Muscle of back (tissue), 13 donors: ENCODE measurements at places on chromosomes 7 and 10. TPM values are rescaled to one million over a fixed set of nuclear protein-coding genes. Genes with fewer than 3 reads are reported as not detected.

Gene PALD1
- polyA plus RNA-seq = 12.1 TPM

Gene ADRB1
- polyA plus RNA-seq = 0.33 TPM

DNA sequence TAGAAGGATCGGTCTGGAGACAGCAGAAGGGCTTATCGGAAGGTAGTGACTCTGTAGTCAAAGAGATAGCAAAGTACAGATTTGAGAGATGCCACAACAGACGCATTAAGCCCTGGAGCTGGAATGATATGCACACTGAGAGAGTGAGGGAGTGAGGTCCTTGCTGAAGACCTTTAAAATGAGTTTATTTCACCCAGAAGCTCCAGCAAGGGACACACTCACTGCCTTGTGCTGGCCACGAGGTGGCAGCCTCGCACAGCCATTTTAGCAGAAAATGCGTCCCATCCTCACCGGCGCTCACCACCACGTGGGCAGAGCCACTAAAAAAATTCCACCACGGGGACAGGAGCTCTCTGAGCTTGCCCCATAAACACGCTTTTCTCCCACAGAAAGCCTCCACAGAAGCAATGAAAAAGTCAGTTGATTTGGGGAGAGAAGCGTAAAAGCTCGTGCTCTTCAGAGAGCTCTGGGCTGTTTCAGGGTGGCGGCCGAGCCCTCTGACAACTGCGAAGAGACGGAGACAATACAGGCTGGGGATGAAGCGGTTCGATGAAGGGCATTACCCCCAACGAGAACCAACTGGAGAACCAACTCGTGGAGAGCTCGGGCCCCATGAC, 163.0 kb upstream of the KLF14 start:
- no peak for DNase-seq

GRCh38 chr10:75388082-75388481, 13.5 kb downstream of the ZNF503 start:
- no peak for DNase-seq

- DNase-seq = peak; percentile 68
Measured at GRCh38 chr7:100632951-100633717, 8.2 kb downstream of the TFR2 start.

Gene ITGA8
- 9.1 TPM for polyA plus RNA-seq

DNA sequence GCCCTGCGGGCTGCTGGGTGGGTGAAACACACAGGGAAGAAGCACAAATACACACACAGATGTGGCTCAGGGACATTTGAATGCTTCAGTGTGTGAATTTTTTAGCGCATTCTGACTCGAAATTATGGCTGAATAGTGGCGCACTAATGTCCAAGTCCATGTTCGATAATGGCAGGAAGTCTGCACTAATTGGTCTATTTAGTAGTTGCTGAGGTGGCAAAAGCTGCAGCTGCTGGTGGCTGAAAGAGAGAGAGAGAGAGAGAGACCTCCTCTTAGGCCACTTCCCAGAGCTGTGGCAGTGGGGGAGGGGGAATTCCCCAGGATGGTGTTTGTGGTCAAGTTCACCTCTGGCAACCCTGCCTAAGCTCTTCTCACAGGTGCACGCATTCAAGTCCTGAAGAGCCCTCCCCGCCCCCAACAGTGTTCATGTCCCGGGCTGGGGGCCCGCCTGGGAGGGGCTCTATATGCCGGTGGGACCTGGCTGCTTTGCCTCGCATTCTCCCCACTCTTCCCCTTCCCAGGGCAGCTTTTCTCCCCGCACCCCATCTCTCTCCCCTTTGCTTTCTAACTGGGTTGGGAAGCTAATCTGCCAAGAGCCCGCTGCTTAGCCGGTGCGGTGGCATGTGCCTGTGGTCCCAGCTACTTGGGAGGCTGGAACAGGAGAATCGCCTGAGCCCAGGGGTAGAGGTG, 6.0 kb upstream of the MNX1 start:
- DNase-seq = no peak

DNA sequence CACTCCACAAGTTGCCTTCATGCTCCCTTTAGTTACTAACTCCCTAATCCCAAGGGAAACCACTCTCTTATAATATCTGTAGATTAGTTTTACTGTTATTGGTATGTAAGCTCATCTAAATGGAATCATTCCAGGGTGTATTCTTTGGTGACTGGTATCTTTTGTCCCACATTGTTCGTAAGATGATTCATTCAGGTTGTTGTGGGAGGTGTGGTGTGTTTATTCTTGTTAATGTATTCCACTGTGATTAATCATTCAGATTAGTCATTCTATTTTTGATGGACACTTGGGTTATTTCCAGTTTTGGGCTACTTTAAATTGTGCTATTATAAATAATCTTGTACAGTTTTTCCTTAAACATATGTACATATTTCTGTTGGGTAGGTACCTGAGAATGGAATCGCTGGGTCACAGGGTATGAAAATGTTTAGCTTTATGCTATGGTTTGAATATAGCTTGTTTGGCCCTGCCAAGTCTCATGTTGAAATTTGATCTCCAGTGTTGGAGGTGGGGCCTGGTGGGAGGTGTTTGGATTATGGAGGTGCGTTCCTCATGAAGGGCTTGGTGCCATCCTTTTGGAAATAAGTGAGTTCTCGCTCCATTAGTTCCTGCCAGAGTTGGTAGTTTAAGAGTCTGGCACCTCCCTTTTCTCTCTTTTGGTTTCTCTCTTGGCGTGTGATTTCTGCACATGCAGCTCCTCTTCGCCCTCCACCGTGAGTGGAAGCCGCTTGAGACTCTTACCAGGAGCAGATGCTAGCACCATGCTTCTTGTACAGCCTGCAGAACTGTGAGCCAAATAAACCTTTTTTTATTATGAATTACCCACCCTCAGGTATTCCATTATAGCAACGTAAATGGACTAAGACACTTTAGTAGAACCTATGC, 13.8 kb downstream of the BTRC start:
- peak; percentile 43 for DNase-seq

GRCh38 chr7:140316165-140316661, 82.1 kb downstream of the SLC37A3 start:
- peak; percentile 23 for DNase-seq

DNA sequence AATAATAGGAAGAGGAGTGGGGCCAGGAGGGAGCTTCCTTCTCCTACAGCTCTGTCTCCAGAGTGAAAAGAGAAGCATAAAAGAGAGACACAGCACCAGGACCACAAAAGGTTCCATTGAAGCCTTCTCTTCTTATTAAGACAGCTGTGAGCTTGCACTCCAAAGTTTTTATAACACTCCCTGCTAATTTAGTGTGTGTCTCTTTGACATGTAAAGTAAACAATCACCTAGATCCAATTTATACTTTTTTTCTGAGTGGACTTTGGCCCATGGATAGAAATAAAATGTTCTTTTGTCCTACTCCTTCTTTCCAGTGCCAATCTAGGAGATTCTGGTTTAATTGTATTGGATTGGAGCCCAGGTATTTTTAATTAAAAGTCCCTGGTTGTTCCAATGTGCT, at the start of gene CYP2C8:
Gene CYP2C8 (minus strand): TSS at position 212 of the 400 bp plus-strand sequence. CDS start 95 bp downstream, at position 117.
- no peak for DNase-seq

DNA sequence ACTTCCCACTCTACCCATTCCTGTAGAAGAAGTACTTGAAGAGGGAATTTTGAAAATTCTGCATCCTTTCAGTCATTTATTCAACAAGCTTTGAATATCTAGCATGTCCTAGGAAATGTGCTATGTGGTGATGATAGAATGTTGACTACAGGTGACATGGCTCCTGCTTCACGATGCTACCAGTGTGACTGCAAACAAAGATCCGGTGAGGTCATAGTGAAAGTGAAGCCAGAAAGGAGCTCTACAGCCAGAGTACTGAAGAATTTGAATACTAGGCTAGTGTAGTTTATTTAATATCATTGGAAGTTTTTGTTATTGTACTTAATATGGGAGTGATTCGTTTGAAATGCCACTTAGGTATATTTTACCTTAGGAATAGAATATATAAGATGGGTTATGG, 348.1 kb downstream of the TFEC start:
- DNase-seq = no peak

DNA sequence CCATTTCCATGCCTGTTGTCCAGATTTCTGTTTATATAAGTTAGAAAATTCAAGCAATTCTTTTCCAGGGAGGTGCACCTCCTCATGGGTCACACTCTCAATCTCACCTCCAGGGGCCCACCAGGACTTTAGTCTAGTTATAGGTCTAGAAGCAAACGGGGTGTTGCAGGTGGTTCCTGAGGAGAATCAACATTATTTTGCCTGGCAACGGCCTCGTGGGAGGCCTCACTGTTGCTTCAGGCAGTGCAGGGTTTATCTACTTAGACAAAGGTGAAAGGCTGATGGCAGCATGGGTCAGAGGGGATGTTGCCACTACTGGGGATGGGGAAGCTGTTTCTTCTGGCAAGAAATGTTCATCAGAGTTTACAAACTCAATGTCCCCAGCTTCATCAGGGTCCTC, 56.7 kb upstream of the LRRC18 start:
- DNase-seq = no peak

GRCh38 chr7:129536323-129536722, 34.0 kb downstream of the SMKR1 start:
- no peak for DNase-seq

Gene CPEB3
- polyA plus RNA-seq = 3.6 TPM

Gene STRA8
- polyA plus RNA-seq = not detected

DNA sequence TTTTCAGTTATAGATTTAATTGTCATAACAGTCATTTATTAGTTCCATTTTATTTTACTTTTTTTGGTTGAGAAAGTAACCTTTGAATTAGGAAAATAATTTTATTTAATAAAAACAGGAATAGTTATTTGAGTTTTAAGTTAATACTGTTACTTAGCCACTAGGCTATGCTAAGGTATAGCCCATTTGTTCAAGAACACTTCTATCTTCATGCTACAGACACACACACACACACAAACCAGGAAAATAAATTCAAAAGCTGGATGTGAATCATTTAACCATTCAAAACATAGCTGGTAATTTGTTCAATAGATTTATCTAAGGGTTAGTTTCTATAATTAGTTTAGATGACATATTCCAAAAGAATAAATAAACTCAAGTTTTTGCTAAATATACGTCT, 148.4 kb downstream of the RNF133 start:
- DNase-seq = no peak

DNA sequence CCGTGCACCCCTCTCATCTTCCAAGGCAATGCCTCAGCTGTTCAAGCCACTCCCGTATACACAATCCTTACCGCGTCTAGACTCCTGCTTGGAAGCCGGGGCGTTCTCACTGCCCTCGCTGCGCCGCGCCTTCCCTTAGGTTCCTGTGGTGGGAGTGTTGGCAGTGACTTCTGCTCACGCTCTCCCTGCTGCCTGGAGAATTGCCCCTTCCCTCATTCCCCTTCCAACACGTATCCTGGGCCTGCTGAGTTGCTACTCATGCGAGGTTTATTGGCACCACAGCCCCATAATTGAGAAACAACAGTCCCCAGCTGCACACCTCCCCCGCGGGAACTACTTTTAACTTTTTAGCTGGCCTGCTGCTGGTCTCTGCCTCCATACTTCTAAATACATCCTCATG, 31.9 kb downstream of the RBM17 start:
- peak; percentile 31 for DNase-seq

DNA sequence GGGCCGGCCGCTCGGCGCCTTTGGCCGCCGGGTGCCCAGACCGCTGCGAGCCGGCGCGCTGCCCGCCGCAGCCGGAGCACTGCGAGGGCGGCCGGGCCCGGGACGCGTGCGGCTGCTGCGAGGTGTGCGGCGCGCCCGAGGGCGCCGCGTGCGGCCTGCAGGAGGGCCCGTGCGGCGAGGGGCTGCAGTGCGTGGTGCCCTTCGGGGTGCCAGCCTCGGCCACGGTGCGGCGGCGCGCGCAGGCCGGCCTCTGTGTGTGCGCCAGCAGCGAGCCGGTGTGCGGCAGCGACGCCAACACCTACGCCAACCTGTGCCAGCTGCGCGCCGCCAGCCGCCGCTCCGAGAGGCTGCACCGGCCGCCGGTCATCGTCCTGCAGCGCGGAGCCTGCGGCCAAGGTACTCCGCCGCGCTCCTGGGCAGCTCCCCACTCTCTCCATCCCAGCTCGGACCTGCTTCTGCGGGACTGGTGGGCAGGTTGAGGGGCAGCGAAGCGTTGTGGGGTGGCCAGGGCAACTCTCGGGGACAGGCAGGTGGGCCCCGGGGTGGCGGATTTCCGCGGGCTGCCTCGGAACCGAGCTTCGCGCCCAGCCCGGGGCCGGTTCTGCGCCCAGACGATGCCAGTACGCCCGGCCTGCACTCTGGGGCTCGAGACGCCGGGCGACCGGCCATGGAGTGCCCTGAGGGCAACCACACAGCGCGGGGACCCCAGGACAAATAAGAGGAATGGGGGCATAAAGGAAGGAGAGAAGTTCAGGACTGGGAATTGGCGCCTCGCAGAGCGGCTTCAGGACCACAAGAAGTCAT, 578 bp downstream of the HTRA1 start:
- DNase-seq = no peak

Gene ATRNL1
- 1.3 TPM for polyA plus RNA-seq

Gene CCDC3
- polyA plus RNA-seq = 18.6 TPM

DNA sequence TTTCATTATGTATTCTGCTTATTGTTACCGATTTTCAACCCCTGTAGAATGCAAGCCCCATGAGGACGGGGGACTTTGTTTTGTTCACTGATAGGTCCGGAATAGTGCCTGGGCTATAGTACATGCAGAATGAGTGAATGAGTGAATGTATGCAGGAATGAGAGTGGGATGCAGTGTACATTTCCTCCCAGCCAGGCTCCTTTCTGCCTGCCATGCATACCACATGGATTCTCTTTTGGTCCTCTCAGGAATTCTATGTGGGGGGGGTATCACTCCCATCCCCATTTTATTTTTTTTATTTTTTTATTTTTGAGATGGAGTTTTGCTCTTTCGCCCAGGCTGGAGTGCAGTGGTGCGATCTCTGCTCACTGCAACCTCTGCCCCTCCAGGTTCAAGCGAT, 16.7 kb downstream of the TRIM56 start:
- no peak for DNase-seq

- DNase-seq = no peak
Measured at GRCh38 chr7:142720172-142720773, 29.0 kb upstream of the PRSS1 start.

Gene OPN4
- polyA plus RNA-seq = 2.1 TPM

GRCh38 chr10:11446133-11446532, 165.3 kb downstream of the USP6NL start:
- DNase-seq = no peak

GRCh38 chr7:155213955-155214740, 83.5 kb upstream of the INSIG1 start:
- peak; percentile 60 for DNase-seq

- DNase-seq = peak; percentile 78
Measured at GRCh38 chr7:80225361-80225760, 90.7 kb downstream of the GNAI1 start.

Gene TMEM130
- 2.8 TPM for polyA plus RNA-seq

Gene FANK1
- 0.59 TPM for polyA plus RNA-seq
